ENCODE measurements at places on chromosomes 3 and 15.

GRCh38 chr15:88635318-88635717 lies 3.5 kb upstream of the ISG20 start:
- peak; percentile 62 for DNase-seq

DNA sequence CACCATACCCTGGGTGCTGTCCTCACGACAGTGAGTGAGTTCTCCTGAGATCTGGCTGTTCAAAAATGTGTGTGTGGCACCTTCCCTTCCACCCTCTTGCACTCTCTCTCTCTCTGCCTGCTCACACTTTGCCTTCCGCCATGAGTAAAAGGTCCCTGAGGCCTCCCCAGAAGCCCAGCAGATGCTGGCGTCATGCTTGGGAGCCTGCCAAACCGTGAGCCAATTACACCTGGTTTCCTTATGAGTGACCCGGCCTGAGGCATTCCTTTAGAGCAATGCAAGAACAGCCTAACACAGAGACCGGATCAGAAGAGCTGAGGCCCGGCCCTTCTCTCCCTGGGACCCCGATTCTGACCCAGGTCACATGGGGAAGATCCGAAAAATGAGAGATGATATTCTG lies 15.4 kb downstream of the TMEM44 start:
- DNase-seq = no peak

GRCh38 chr3:117261983-117262421 lies 552.4 kb downstream of the TUSC7 start:
- no peak for DNase-seq

DNA sequence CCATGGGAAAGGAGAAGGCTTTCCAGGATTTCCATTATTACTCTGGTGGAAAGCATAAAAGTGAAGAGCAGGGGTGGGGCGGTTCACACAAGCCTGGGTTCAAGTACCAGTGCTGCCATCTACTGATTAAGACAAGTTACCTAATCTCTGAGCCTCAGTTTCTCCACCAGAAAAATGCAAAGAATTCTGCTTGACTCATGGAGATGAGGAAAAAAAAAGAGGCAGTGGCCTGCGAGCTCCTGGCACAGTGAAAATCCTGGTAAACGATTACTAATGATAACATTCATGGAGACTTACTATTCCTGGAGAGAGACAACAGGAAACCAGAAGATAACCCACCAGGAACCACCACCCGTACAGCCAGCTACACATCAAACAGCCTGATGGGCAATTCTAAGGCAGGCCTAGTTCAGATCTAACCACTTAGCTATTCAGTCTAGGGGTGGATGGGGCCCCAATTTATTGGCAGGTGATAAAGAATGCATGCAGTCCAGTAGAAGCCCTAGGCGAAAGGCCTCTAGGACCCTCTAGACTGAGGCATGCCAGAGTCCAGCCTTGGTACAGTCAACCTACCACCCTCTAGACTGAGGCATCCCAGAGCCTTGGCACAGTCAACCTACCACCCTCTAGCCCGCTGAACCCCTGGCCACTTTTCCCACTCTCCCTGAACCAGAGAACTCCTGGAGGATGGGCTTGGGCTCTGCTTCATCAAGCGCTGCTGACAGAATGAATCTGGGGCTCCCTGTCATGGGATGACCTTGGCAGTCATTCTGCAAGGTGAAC lies 2.5 kb downstream of the AMOTL2 start:
- no peak for DNase-seq

DNA sequence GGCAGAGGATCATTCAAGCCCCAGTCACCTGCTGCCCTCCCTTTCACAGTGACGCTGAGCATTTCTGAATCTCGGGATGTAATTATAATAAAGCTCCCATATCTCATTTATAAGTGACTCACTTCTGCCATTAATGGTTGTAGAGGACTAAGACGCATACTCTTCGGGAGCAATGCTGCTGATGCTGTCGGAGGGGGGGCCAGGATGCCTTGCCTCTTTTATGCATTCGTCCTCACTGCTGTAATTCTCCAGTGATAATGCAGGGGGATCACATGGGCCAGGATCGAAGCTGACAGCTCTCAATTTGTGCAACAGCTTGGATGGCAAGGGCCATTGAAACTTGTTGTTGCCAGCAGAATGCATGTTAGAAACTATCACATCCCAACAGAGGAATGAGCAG lies 3.1 kb downstream of the HRH1 start:
- DNase-seq = no peak

GRCh38 chr3:74661672-74662071 lies 47.2 kb upstream of the CNTN3 start:
- DNase-seq = no peak

- no peak for DNase-seq
These were observed 101.0 kb downstream of the ANP32A start for GRCh38 chr15:68719672-68720071.

GRCh38 chr15:84970843-84971242 lies 10.8 kb upstream of the PDE8A start:
- no peak for DNase-seq

GRCh38 chr15:55106155-55106554 lies 90.6 kb downstream of the RSL24D1 start:
- DNase-seq = no peak

- DNase-seq = no peak
These were observed 36.9 kb downstream of the SETMAR start for GRCh38 chr3:4340077-4340410.

GRCh38 chr3:140552898-140553297 lies 125.0 kb upstream of the TRIM42 start:
- no peak for DNase-seq

- peak; percentile 48 for DNase-seq
These were observed 36.0 kb downstream of the BTLA start for GRCh38 chr3:112463250-112463649.

- no peak for DNase-seq
These were observed 197.8 kb downstream of the TBC1D5 start for GRCh38 chr3:17544632-17545031.

GRCh38 chr3:190076601-190077394 lies 43.9 kb downstream of the P3H2 start:
- DNase-seq = no peak

DNA sequence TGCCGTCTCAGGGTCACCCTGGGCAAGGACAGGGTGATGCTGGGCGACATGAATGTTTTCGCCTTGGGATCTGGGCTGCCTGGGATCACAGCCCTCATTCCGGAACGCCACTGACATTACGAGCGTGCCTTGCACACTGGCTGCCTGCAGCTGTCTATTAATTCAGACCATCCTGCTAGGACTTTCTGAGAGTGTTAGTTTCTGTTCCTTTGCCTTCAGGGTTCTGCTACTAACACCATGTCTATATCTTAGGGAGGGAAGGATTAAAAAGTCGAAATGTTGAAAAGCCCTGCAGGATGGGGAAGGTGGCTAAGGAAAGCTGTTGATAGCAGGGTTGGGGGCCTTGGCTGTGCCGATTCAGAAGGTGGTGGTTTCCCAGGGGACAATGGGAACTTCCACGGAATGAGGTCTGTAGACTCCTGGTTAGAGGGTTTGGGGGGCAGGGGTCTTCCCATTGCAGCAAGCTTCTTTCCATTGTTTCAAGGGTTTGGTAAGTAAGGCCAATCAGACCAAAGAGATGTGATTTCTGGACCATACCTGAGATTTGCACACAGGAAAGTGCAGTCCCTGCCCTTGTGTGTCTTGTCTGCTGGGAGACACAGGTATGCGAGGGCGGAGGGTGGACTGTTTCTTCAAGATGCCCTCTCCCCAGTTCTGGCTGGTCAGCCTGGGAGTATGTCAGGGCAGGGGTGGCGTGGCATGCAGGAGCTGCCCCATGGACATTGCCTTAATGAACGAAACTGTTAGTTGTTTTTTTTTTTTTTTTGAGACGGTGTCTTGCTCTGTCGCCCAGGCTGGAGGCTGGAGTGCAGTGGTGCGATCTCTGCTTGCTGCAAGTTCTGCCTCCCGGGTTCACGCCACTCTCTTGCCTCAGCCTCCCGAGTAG lies 50.9 kb downstream of the RGMA start:
- no peak for DNase-seq

DNA sequence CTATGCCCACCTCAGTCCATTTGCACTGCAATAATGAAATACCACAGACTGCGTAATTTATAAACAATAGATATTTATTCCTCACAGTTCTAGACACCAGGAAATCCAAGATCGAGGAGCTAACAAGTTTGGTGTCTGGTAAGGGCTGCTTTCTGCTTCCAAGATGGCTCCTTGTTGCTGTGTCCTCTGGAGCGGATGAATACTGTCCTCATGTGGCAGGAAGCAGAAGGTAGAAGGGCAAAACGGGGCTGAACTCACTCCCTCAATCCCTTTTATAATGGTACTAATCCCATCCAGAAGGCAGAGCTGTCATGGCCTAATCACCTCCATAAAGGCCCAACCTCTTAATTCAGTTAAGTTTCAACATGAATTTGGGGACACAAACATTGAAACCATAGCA lies 75.3 kb downstream of the P2RY1 start:
- DNase-seq = no peak

GRCh38 chr3:50698269-50698668 lies 23.5 kb downstream of the DOCK3 start:
- DNase-seq = no peak

- no peak for DNase-seq
These were observed 21.0 kb downstream of the PLXNB1 start for GRCh38 chr3:48408823-48409281.

GRCh38 chr3:52555056-52555455 lies 18.7 kb downstream of the UQCC5 start:
- no peak for DNase-seq

GRCh38 chr3:24048843-24049242 lies 103.8 kb downstream of the NR1D2 start:
- no peak for DNase-seq

Data from activated CD4-positive, alpha-beta T cell treated with anti-CD3 and anti-CD28 coated beads, Interleukin-2, amount 50 U/mL, for 16 hours (primary cell).